Naive B cell (primary cell): ENCODE measurements at places on chromosomes 7 and 10.
A peak's percentile ranks its signal among the peaks of the same experiment; 100 is the strongest.

- no peak for DNase-seq
These were observed 3.0 kb downstream of the H2BK1 start for GRCh38 chr7:151207315-151207714.

- no peak for DNase-seq
These were observed 106.0 kb downstream of the ADARB2 start for GRCh38 chr10:1631282-1631681.

- no peak for DNase-seq
These were observed 618.5 kb upstream of the ANKRD30A start for GRCh38 chr10:36506697-36507496.

DNA sequence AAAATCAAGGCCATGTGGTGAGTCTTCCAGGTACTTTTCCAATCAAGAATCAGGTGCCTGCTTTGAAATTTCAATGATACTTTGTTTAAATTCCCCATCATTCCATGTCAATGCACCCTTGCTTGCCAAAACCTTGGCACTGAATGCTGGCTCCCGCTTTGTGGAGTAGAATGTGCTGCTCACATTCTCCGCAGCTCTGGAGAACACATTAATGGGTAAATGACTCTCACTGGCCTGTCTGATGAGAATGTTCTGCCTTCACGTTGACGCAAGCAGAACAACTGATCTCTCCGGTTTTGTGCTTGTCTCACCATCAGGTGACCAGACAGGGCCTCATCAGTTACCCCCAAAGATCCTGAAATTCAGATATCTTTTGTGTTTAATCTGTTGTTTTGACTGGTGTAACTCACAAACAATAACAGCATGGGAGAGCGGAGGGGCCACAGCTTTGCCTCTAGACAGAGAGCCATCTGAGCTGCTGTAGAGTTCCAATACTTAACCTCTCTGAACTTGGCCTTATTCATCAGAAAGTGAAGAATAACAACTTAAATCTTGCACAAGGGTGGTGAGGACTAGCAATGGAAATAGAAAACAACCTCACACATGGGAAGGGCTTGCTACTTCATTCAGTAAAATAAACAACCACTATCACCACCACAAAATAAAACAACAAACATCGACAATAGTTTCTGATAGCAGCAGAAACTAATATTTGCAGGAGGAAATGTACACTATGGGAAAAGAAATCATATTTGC, 276.9 kb upstream of the IGFBP3 start:
- DNase-seq = no peak

- peak; percentile 56 for DNase-seq
These were observed 777 bp downstream of the RUNDC3B start for GRCh38 chr7:87628780-87629569.

DNA sequence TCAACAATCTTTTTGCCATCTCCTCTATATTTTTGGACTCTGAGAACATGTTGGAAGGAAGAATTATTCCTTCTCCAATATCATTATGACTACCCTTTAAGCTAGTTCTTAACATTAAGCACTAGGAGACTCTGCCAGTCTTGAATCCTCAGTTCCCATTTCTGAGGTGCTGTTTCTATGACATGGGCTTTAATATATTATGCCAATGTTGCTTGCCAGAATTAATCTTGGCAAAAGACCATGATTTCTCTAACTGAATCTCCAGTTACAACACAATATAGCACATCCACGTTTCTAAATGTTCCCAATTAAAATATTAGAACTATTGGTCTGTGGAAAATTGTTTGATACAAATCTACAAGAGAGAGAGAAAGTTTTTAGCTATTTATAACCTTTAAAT, 250.0 kb downstream of the HGF start:
- DNase-seq = no peak

DNA sequence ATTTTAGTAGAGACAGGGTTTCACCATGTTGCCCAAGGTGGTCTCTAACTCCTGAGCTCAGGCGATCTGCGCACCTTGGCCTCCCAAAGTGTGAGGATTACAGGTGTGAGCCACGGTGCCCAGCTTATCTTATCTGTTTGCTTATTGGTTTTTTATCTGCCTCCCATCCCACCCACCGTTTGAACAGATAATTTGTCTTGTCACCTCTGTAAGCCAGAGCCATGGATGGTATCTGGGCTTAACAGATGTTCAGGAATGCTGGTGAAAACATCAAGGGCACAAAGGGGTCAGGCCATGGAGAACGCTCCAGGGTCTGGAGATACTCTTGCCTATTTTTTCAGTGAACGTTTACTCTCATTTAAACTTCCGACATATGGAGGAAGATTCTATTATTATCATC, 12.0 kb upstream of the NDST2 start:
- DNase-seq = no peak

DNA sequence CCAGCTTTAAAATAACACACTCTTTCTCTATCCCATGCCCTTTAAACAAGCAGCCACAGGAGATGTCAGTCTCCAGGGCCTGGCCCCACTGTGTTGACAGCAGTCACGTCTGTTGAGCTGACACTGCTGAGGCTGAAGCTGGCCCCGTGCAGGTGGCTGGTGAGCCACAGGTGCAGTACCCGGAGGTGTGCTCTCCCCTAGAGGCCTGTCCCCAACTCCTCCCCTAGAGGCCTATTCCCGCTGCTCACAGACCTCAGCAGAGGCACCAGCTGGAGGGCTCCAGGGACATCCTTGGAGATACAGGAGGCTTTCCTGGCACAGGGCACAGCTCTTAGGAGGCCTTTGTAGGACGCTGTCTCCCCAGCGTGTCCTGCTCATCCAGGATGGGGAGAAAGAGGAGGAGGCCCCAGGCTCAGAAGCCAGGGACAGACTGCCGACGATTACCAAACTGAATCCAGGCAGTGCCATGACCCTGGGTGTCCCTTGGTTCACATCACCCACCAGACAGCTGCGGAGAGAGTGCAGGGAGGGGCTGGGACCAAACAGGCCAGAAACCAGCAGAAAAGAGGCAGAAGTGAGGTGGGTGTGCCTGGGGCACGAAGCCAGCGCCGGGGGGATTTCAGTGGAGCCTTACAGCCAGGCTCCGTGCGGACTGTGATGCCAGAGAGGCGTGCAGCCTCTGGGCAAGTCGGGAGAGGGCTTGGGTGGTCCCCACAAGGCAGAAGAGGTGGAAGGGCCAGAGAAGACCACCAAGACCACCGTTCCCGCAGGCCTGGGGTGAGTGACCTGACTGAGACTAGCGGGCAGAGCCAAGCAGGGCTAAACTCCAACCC, 18.5 kb upstream of the TTYH3 start:
- DNase-seq = no peak

GRCh38 chr7:129765352-129765751, 153.8 kb downstream of the NRF1 start:
- no peak for DNase-seq

DNA sequence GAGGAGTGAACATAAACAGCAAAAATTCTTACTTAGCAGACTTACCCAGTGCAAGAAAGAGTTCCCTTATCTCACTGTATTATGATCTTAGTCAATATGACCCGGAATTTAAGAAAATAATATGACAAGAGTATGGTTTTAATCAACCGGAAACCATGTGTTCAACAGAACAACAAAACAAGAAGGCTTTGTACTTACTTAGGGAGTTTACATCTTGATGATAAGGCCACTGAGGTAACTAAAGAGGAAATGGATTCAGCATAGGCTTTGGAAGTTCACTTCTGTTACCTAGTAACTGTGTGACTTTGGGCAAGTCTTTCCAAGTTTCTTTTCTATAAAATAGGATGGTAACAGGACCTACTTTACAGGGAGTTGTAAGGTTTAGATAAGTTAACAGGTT, 7.4 kb upstream of the FAS start:
- DNase-seq = no peak

DNA sequence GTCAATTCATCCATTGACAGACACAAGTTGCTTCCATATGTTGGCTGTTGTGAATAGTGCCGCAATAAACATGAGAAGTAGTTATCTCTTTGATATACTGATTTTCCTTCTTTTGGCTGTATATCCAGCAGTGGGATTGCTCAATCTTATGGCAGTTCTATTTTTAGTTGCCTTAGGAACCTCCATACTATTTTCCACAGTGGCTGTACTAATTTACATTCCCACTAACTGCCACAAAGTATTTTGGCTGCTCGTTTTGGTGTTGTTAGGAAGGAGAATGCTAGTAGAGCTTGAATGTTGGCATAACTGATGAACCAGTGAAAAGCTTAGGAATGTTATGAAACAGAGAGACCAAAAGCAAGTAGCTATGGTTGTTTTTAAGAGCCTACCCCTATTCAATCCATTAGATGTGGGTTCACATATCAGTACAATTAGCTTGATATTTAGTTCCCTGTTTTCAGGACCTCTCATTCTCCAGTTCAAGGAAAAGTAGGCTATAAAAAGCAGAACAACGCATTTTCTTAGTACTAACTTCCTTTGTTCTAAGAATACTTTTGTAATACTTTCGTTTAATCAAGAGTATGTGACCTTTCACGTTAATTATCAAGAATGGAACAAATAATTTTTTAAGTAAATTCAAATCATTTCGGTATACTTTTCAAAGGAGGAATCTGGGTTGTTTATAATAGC, 100.3 kb downstream of the FAS start:
- no peak for DNase-seq

GRCh38 chr10:77965294-77965693, 38.7 kb upstream of the DLG5 start:
- DNase-seq = no peak

- DNase-seq = no peak
These were observed 39.5 kb upstream of the DMBT1 start for GRCh38 chr10:122521011-122521410.

- no peak for DNase-seq
These were observed 10.3 kb upstream of the ANKRD1 start for GRCh38 chr10:90930971-90931871.

- DNase-seq = no peak
These were observed 1.9 kb upstream of the NRF1 start for GRCh38 chr7:129609666-129610065.

DNA sequence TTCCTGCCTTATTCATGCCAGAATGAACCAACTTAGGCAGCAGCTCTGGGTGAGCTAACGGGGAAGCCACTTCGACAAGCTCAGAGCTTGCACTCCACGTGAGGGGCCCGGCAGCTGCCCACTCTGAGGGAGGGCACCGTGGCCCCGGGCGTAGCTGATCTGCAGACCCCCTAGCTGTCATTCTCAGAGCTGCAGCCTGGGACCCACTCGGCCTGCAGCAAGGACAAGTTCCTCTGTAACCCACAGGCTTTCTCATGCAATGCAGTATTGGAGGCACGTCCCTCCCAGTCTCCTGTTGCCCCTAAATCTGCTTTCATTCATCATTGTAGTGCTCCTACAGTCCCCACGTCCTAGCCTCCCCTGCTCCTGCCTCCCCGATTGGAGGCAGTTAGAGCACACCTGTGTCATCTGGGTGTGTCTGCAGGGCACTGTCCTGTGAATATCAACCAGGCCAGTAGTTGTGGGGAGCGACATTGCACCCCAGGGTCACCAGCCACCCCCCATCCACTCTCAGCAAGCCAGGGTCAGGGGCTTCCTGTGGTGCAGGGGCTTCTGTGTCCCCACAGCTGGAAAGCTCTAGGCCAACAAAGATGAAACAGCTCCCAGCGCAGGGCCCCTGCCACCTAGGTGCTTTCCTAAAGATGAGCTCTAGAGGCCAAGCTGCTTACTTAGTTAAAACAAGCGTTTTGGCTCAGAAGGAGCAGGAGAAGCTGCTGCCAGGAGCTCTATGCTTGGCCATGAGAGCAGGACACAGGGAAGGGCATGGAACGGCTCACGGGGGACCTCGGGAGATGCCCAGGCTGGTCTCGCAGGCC, 333.6 kb downstream of the ADARB2 start:
- no peak for DNase-seq

DNA sequence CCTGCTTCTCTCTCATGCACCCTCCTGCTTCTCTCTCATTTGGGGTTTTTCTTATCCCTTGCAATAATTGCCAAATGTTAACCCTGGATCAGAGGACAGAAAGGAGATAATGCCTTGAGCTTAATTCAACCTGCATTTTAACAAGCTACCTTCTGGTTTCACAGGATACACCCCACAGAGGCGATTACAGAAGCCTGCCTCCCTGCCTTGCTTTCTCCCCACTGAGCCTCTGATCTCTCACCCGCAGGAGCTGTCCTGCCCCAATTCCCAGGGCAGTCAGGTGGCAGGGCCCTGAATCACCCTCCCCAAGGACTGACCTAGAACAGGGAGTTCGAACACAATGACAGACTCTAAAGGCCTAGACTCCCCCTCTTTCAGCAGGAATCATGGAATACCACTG, 959.5 kb downstream of the GRID1 start:
- DNase-seq = no peak

- no peak for DNase-seq
These were observed 85.9 kb downstream of the DLG5 start for GRCh38 chr10:77840636-77841035.

DNA sequence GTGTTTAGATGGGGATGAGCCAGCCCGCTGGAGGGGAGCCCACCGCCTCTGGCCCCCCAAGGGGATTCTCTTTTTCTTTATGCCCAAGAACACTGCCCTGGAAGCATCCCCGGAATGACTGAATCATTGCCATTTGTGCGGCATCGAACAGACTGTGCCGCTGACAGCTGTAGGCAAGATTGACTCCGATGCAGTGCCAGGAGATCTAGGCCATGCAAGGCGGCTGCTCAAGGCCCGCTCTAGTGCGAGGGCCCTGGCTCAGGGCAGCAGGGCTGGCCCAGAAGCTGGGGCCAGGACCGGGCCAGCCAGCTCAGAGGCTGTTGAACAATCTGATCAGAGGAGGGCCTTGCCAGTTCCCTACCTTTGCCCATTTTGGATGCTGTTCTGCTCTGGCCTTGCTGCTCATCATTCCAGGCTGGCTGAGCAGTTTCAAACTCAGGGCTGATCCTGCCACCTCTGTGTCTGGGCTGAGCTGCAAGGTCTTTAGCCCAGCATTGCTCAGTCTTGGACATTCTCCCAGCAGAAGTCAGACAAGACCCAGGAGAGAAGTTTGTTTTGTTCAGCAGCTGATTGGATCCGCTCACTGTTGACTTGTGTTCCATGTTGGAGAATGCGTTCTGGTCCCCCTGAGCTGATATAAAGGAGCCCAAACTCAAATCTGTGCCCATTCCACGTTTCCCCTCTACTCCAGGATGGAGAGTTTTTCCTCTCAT, 485.3 kb upstream of the GALNT17 start:
- DNase-seq = no peak

DNA sequence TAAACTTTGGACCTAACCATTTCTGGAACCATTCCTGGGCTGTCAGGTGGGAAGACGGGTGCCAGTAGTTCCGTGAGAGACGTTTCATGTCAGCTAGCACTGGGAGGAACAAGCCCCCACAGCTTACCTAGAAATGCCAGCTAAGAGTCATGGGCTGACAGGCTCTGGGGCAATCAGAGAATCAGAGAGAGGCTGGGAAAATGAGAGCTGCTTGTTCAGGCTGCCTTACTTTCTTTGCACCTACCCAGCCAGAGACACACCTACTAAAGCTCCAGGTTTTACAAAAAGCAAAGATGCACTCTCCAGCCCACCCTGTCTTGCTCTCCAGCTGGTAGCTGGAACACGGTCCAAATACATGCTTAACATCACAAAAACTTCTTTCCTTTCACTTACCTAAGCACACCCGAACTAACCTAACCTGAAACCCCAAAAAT, 688 bp downstream of the PTN start:
- DNase-seq = no peak

DNA sequence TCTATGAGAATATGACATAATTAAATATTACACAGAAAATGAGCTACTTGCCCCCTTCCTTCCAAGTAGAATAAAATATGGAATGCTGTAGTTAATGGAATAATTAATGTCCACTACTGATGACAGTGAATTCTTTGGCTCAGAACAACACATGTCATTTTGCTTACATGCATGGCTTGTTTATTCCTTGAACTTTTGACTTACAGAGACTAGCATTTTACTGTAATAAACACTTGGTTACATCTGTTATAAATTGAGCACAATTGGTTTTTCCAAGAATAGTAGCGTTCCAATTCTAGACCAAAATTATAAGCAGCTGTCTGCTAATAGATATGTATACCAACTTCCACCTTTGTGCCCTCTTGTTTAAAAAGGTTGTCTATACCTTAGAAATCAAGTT, 286.7 kb downstream of the OTUD1 start:
- no peak for DNase-seq
